Activated naive CD4-positive, alpha-beta T cell (primary cell): ENCODE measurements at places on chromosomes 2 and 18.

- DNase-seq, result no peak
Measured at GRCh38 chr2:139514951-139515350, 734.8 kb upstream of the NXPH2 start.

- DNase-seq, result no peak
Measured at GRCh38 chr18:13379930-13380690, 161.6 kb downstream of the LDLRAD4 start.

GRCh38 chr2:200405599-200406298, 99.3 kb downstream of the SPATS2L start:
- no peak for DNase-seq

DNA sequence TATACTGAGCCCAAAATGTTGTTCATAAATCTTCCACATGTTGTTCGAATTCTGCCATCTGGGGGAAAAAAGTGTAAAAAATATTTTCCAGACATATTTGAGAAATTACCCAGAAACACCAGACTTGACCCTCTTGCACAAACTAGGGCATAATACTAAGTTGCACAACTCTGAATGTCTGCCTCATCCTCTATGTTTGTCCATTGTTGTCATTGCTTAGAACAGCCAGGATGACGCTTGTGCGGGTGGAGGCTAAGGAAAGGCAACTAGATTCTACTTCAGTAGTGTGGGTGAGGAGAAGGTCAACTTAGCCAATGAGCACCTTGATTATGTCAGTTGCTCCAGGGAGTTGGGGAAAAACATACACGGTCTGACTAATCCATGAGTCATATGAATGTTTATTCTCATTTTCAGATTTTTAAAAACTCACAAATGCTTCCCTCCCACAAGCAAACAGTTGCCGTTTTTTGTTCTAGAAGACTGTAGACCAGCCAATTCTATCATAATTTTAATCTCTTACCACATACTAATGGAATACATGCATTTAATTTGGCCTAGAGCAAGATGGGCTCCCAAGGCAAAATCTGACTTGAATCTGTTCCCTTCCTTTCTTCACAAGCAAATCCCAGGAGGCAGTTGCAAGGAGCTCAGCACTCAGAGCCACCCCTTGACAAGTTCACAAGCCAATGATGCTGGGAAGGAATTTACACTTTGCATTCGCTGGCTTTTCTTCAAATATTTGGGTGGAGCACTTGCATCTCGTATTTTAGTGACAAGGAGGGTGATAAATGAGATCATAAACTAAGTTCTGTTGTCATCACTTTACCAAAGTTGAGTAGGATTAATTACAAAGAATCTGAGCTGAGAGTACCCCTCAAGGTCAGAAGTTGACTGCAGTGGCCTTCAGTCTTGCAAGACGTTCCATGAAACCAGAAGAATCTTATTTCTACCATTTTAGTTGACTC, 163.2 kb upstream of the TWIST2 start:
- DNase-seq, result no peak

DNA sequence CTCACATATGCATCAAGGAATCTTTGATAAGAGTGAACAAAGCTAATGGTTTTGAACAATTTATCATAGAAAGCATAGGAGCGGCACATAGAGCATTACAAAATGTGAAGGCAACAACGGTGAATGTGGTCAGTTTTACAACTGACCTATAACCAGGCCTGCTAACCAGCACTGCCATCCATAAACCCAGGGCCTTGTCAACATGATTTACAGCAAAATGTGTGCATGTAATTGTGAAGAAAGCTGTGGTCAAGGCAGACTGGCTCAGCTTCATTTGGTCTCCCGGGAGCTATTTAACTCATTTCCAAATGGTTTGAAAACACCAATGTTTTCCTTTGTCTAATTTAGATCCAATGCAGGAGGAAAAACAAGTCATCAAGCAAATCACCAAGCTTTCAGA, 119.8 kb downstream of the DHRS9 start:
- DNase-seq, result no peak

DNA sequence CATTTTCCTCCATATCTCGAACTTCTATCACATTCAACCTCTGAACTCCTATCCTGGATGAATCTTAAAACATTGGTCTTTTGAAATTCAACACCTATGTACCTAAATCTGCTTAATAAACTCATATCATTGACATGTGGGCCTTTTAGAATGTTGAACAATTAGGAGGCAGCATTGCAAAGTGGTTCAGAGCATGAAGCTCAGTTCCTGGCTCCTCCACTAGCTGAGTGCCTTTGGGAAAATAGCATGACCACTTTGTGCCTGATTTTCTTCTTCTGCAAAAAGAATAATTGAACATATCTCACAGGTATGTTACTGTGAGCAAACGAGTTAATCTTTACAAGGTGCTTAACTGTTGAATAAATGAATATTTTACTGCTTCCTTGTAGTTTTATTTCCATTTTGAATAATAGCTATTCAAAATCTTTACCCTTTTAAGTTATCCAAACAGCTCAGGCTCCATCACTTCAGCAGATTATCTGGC, 14.3 kb upstream of the ITPRID2 start:
- DNase-seq, result no peak

DNA sequence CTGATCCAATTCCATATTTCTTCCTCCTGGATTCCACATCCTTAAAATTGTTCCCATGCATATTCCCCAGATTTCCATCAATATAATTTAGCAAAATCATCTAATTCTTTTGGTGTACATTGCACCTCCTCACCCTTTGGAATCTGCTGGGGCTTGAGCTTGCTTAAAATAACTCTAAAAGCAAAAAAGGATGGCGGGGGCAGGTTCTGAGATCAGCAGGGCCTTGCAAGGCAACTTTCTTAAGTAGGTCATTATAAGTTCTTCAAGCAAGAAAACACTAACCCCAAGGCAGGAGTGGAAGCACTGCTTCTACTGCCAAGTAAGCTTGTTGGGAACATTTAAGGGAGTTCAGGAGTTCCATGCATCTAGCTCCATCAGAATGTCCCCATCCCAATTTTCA, 254.3 kb upstream of the CCDC68 start:
- no peak for DNase-seq

DNA sequence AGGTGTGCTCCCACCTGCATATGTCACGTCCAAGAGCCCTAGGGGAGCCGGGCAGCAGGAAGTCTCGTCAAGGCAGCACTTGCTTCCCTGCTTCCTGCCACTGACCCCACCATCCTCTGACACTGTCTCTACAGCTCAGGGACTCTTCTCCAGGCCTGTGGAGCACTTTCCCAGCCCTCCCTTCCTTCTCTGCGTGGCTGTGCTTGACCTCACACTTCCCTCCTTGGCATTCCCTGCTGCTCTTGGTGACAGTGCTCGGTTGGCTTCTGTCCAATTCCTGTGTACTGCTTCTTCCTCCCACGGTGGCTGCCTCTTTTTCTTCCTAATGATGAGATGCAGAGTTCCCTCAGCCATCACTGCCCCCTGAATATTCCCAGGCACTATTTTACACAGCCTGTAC, 2.8 kb downstream of the CIDEA start:
- no peak for DNase-seq

- DNase-seq, result no peak
Measured at GRCh38 chr2:150542692-150543091, 55.2 kb upstream of the RND3 start.
